SK-N-SH (cell line): ENCODE measurements at places on chromosomes 5 and 9.

GRCh38 chr5:72032788-72033187 lies 74.5 kb upstream of the MAP1B start:
- DNase-seq: no peak

DNA sequence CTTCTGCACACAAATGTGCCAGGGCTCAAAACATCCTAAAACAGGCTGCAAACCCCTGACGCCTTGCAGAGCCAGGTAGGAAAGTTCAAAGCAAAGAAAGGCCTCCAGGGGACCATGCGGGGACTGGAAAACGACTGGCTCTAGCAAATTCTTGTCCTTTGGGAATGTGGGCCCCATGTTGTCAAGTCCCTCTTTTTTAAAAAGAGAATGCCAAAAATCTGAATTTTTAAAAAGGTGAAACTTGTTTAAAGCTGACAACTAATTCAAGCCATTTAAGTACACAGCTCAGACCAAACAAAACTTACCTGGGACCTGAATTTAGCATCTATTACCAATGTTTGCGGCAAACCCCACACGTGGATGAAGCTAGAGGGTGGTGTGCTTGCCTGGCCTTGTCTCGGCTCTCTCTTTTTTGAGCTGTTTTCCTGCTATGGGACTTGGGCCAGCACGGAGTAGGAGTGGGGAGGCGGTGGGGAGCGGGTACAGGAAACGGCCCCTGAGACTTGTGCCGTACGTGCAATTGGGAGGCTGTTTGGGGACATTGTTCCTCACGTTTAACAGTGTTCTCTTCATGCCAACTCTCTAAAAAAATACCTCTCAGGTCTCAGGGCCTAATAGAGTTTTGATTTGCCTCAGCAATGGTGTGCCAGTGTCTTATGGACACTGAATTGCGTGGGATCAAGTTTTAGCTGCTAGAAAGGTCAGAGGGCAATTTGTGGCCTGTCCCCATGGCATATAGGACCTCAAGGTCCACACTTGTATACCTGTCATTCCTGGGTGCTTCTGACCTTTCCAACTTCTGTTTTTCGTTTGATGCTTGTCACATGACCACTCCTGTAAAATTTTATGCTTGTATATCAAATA lies 15.1 kb upstream of the PHF19 start:
- no peak for DNase-seq

GRCh38 chr9:114460513-114461199 lies 44.6 kb downstream of the WHRN start:
- DNase-seq: no peak

DNA sequence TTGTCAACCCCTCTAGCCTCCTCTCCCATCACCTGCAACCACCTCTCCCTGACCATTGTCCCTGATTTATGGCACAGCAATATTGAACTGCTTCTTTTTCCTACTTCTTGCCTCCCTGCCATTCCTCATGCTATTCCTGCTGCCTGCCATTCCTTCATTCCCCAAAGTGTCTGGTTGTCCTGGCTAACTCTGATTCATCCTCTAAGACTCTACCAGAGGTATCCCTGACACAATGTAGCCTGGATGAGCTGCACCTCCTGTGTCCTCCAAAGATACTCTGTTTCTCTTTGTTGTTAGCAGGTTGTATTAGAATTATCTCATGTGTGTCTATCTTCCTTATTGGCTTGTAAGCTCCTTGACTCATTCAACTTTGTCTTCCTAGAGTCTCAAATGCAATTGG lies 53.5 kb upstream of the PTPN3 start:
- no peak for DNase-seq

DNA sequence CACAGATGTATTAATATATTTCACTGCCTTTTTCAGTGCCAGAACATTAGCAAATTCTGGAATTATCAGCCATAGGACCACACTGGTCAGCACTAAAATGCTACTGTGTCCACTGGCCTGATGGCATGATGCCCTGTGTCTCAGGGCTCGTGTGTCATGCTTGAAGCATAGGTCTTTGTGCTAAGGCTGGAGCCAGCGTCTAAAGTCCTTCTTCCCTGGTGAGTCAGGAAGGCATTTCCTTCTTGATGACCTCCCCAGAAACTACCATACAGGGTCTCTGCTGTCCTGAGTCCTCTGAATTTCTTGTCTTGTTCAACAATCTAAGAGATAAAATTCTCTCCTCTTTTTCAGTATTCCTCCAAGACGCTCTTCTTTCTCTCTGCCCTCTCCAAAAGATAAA lies 489.9 kb downstream of the PSAT1 start:
- no peak for DNase-seq

DNA sequence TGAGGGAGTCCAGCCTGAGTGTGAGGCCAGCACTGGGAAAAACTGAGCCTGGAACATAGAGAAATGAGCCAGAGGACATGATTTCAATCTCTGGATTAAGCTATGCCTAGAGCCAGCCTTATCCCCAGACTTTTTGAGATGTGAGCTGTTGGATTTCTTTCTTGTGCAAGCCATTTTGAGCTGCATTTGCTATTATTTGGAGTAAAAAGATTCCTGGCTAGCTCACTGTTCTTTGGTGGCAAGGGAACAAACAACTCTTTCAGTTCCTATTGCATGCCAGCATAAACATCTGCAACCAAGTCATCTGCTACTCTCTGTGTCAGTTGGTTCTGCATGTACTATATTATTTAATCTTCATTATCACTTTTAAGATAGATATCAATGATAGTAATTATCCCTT lies 70.1 kb upstream of the MAN2A1 start:
- no peak for DNase-seq
